ENCODE measurements at places on chromosomes 2 and 18.

GRCh38 chr2:138814123-138814898 lies 34.1 kb upstream of the NXPH2 start:
- DNase-seq: peak; percentile 47

DNA sequence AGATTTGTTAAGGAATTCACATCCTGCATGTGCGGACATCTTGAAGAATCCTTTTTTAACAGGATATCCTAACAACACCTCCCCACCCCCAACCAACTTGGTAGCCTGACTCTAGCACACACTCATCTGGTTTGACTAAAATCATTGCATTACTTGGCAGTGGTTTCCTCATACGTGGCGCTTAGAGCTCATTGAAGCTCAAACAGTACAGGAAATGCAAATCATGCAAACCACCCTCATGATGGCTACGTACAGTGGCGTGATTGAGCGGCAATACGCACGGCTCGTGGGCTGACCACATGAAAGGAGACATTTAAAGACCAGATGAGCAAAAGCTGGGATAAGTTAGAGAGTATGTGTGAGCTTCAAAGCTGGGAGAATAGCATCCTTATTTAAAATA lies 336.2 kb downstream of the ZEB2 start:
- DNase-seq: no peak

DNA sequence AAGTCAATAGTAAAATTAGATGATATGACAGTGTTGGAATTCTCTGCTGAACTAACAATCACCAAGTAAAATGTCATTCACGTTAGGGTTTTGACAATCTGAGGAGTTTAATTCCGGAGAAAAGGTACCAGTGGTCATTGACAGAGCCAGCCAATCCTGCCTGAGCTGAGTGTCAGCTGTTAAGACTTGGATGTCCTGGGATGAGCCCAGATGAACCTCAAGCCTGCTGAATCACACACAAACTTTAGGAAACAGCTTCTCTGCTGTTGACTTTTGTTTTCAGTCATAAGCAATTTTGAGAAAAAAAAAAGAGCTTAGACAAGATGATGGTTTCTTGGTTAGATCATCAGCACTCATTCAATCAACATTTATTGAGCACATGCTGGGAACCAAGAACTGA lies 600.0 kb upstream of the SLC39A10 start:
- no peak for DNase-seq

- peak; percentile 41 for DNase-seq
Observed at GRCh38 chr18:23071285-23071684, 64.0 kb upstream of the CABLES1 start.

DNA sequence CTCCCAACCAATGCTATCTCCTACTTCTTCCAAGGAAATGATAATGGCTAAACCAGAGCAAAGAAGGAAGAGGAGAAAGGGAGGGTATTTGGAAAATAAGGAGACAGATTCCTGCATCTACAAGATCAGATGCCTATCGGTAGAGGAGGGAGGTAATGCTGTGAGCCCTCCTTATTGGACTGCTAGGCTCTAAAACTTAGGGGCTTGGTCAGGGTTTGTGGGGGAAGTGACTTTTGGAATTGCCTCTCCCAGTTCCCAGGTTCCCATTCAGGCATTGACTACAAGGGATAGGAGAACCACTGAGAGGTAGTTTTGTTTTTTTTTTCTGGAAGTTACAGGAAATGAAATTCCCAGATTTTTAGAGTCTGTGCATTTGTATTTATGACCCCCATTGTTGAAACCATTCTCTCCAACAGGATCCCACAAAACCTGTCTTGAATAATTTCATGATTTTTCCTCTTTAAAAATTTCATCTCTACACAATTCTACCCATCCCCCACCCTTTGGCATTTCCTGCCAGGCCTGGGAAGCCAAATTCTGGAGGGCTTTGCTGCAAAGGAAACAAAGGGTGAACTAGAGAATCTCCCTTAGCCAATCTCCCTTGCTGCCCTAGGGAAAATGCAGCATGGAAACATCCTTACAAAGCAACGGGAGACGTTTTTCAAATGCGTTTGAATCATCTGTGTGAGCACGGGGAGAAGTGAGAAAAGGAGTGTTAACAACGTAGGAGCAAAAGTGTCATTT lies 282.1 kb upstream of the EPAS1 start:
- no peak for DNase-seq

DNA sequence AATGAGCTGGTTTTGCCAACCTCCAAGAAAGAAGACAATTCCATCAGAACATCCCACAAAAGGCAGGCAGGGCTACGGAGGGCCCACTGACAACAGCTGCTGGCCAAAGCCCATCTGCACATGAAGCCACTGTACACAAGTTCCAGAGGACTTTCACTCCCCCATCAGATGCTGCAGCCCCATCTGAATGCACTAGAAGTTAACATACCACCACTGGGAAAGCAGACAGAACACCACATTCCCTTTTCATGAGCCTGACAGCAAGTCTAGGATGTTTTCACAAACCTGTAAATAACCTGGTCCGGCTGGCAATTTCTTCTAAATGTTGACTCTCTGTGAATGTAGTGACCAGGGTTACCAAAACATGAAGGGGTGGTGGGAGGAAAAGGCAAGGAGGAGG lies 41.5 kb downstream of the CCBE1 start:
- no peak for DNase-seq

DNA sequence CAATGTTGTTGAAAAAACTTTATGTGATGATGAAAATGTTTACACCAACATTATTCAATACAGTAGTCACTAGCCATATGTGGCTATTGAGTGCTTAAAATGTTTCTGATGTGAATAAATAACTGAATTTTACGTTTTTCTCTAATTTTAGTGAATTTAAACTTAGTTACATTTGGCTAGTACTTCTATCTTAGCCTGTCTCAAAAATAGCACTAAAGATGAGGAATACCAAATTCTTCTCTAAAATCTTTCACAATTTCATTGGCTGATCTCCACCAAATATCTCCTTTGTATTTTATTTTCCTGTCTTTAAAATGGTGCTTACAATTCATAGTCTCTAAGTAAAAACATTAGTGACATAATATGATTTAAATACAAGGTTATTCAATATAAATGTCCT lies 83.7 kb upstream of the RND3 start:
- DNase-seq: no peak

GRCh38 chr2:45759310-45759851 lies 107.9 kb downstream of the PRKCE start:
- no peak for DNase-seq

GRCh38 chr2:127573298-127573697 lies 37.8 kb downstream of the MYO7B start:
- no peak for DNase-seq

DNA sequence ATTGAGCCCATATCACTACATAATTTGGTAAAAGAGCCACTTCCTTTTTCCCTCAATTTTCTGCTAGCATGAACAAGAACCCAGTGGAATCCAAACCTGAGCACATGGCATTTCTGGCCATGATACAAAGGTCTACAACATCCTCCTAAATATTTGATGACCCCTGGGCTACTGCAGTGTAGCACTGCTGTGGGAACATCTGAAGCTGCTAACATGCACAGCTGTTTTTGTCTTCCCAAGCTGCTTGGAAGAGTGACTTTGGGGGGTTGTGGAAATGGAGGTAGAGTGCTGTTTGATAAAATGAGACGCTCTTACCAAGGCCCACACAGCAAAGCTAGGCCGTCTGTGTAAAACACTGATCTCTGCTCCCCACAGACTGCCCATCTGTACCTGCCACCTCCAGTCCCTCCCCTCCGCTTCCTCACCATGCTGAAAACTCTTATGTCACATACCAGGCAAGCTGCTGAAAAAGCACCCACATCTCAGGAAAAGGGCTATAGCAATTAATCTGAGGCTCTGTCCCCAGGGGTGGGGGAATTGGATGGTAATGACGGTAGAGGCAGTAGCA lies 197.2 kb upstream of the HNRNPA3 start:
- no peak for DNase-seq

GRCh38 chr18:6401687-6402086 lies 13.0 kb downstream of the L3MBTL4 start:
- no peak for DNase-seq

DNA sequence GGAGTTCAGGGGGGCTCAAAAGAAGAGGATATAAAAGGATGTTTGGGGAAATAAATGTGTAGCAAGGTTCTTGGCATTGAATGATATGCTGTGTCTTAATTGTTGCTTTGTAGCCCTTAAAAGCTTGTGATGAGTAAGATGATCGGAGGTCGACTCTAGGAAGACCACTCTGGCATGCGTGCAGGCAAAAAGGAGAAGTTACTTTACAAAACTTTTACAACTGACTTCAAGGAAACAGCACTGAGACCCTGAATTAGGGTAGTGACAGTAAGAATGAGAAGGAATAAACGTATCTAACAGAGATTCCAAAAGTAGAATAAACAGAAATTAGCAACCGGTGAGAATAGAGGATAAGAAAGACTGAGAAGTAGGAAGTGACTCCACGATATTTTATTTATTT lies 228.7 kb upstream of the TANK start:
- DNase-seq: no peak

- DNase-seq: no peak
Observed at GRCh38 chr18:32779010-32779409, 6.2 kb upstream of the KLHL14 start.

DNA sequence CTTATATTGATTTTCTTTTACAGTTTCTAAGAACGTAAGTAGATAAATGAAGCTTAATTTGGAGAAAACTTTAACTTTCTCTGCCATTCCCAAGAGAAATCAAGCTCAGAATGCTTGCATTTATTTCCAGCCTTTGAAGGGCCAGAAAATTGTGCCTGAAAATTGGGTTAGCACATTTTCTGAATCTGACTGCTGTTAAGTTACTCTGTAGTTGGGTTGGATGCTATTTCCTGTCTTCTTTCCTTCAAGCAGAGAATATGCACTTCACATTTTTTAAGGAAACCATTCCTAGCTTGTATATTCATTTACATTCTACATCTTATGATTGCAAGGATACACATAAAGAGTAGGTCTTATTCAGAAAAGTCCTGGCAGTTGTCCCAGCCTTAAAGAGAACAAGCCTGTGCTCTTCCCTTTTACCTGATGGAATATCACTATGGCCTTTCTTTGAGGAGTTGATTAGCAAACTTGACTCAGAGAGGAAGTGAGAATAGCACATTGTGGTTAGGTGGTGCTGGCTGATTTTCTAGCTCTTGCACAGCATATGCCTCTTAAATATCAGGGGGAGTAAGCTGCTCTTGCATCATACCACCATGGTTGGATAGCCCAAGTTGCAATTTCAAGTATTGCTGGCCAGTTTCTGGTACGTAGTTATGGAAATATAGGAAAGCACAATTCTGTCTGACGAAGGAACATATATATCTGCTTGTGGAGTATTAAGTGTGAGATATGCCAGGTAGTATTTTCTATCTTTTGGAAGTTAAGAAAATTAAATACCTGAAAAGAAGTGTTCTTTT lies 133.7 kb downstream of the COMMD1 start:
- DNase-seq: no peak

GRCh38 chr2:190158798-190159434 lies 96.4 kb upstream of the MSTN start:
- DNase-seq: no peak

DNA sequence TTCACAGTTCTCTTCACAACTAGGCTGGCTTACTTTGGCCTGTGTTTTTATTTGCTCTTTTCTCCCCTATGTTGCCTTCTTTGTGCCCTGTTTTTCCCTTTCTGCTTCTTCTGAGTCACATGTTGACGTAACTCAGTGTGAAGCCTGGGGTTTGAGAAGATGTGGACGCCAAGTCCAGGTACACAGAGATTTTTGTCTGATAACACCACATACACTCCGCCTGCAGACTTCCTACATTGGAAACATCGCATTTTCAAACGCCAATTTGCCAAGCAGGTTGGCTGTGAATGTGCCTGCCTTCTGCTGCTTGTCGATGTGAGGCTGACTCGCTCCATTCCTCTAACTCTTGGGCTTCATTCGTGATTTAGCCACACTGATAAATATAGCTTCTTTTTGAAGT lies 62.6 kb upstream of the FN1 start:
- DNase-seq: no peak

- no peak for DNase-seq
Observed at GRCh38 chr2:39568561-39569006, 97.1 kb upstream of the TMEM178A start.

DNA sequence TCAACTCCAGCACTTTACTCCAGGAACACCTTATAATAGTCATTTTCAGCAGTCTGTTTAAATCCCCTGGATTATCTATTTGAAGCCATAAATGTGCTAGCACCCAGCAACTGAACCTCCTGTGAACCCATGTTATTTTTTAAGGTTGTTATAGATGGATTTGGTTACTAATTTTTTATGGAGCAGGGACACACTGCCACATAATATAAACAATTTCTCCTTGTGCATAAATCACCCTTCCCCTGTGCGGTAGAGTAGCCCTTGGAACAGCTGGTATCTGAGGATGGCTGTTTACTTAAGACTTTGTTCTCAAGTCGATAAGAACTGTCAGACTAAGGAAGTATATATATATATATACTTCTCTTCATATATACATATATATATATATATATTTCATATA lies 367.4 kb downstream of the EPHA4 start:
- DNase-seq: no peak

- DNase-seq: no peak
Observed at GRCh38 chr2:241150660-241151530, 628 bp downstream of the PPP1R7 start.

DNA sequence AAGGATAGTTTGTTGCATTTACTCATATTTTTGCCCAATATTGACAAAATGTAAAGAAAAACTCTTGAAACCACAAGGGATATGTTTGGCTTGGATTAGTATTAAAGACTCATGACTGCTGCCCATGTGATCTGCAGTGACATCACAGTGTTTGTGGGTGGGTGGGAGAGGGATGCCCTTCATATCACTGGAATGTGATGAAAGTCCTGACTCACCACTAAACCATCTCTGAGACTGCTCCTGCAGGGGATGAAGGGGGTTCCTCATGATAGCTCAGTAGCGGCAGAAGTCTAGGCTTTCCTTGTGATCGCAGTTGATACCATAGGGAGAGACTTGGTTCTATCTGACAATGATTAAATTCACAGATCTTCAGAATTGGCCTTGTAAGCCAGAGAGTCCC lies 451.2 kb downstream of the CNTNAP5 start:
- DNase-seq: no peak

GRCh38 chr2:45964223-45964841 lies 312.9 kb downstream of the PRKCE start:
- peak; percentile 88 for DNase-seq

DNA sequence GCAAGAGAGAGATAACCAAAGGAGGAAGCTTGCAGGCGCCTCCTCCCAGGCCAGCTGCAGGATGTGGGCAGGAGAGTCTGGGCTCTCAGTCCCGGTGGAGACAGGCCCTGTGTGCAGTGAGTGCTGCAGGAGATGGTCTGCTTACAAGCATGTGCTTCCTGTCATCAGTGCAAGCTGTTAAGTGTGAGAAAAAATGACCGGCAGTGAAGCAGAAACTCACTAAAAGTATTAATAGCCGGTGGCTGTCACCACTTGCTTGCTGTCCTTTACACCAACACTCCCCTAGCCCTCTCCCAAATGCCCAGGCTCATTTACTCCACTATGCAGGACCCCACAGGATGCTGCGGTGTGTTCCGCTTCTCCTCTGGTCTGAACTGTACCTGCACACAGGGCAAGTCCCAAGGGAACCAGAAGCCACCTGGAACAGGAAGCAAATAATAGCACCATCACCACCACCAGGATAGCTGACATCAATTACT lies 435.6 kb upstream of the HS6ST1 start:
- no peak for DNase-seq

GRCh38 chr18:3901042-3901441 lies 451.1 kb downstream of the TGIF1 start:
- DNase-seq: no peak

- no peak for DNase-seq
Observed at GRCh38 chr18:25123438-25124232, 228.3 kb downstream of the ZNF521 start.

- peak; percentile 69 for DNase-seq
Observed at GRCh38 chr18:50559752-50560680, at the start of gene MAPK4. MAPK4 (plus strand) TSS chr18:50560087; CDS start chr18:50663959, 103,872 bp downstream.

GRCh38 chr2:96188821-96189526 lies 19.7 kb downstream of the STARD7 start:
- DNase-seq: no peak

Data from right lobe of liver (tissue), 6 donors.